ENCODE measurements at places on chromosomes 1 and 21.

DNA sequence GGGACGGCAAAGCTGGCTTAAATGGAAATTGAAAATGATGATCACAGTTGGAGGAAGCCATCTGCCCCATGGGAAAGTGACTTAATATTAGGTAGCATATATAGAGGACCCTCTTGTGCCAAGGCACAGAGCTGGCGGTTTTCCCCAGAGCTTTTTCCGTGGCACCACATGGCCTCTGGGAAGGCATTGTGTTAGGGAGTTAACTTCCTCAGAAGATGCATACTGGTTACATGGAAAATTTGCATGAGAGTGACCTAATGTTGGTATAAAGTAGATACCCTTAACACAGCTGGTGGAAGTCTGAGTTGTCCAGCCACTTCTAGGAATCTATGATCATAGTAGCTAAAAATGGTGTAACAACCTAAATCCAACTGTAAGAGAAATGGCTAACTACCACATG is 27.3 kb downstream of the CAP1 start:
- DNase-seq: no peak

GRCh38 chr1:169630006-169630405 is at the start of gene SELP:
Gene SELP, minus strand, starts transcription at chr1:169630124. Its CDS starts 50 bp downstream, at chr1:169630074.
- no peak for DNase-seq

DNA sequence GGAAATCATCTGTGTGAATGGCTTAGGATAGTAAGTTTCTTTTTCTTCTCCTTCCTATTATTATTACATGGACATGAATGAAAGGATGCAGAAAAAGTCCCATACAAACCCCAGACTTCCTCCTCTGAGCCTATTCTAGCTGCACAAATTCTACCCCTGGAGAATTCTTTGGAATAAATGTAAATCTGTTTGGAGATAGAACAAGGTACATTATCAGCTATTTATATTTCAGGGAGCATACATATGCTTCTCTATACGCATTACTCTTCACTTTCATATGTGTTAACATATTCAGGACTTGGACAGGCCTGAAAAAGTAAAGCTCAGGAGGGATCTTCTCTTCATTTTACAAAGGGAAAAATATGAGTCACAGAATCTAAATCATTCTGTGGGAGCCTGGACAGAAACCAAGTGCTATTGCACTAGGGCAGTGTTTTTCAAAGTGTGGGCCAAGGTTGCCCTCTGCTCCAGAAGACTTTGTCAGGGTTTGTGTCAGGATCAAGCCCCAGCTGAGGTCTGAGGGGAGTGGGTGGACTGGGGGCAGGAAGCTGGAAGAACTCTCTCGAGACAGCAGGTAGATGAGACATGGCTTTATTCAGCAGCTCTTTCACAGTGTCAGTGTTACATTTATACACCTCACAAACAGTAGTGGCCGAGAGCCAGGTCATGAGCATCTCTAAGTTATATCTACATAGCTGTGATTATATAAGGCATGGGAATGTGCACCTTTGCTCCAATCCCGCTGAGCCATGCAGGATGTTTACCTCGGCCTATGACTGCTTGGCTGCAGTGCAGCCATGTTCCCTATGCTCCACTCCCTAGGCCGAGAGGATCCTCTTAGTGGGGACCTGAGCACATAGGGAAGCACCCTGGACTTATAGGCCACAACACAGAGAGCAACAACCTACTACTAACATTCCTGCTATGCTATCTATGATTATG is 114.3 kb downstream of the GDAP2 start:
- DNase-seq: no peak

DNA sequence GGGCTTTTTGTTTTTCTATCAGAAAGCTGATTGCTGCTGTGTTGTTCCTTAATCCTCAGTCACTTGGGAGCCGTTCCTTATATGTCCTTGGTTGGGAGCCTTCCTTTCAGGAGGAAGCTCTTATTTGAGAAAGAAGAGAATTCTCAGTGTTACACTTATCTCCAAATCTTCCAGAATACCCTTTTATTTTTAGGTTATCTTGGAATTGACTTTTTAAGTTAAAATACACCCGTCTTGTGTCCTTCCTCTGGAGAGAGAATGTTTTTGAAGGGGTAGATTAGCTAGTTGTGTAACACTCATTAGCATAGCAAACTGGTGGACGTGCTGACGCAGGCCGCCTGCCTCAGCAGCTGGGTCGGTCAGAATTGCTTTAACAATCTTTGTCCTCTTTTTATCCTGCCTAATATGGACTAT is 42.1 kb downstream of the LRRC8B start:
- DNase-seq: no peak

- DNase-seq: peak; percentile 67
Measured at GRCh38 chr1:223531742-223532341, 133.7 kb downstream of the CAPN8 start.

DNA sequence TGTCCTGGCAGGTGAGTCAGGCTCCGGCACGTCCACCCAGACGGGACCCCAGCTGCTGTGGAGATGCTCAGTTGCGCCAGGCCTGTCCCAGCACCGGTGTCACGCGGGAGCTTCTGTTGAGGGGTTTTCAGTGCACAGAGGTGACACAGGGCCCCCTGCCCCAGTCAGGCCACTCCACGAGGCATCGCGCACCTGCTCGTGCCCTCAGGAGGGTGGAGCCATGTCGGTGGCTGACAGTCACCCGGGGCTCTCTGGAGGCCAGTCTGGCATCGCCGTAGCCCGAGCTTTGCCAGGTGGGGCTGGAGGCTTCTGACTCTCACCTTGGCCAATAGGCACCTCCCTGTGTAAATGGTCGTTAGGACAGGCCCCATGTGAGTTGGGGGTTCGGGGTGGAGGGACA is 11.1 kb downstream of the TMEM240 start:
- DNase-seq: no peak

GRCh38 chr1:156386949-156387869 is 18.2 kb downstream of the RHBG start:
- no peak for DNase-seq

GRCh38 chr1:17392199-17392740 is 20.3 kb downstream of the PADI6 start:
- no peak for DNase-seq

DNA sequence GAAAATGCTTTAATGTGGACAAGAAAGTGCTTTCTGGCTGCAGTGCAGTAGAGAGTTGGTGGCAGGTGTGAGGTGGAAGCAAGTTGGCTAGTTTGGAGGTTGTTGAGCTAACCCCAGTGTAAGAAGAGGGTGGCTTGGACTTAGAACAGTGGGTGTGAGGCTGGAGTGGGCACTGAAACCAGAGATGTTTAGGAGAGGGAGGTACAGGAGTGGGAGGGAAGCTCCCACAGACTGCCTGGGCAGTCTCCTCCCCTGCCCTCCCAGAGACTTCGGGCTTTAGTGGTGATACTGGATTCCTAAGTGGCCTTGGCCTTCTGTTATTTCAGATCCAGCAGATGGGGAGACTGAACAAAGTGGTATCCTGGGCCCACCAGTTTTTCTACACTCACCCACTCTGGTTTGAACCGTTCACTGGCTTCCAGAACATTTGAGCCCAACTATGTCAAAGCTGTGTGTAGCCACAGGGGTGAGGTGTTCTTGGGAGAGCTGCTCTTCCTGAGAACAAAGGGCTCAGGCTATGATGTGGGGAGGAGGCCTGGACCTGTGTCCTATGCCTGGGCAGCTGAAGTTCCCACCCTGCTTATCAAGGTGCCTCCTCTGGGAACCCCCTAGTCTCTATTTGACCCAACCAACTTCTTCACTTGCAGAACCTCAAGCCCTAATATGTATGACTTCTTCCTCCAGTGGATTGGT is 19.9 kb upstream of the CYP4A11 start:
- no peak for DNase-seq

DNA sequence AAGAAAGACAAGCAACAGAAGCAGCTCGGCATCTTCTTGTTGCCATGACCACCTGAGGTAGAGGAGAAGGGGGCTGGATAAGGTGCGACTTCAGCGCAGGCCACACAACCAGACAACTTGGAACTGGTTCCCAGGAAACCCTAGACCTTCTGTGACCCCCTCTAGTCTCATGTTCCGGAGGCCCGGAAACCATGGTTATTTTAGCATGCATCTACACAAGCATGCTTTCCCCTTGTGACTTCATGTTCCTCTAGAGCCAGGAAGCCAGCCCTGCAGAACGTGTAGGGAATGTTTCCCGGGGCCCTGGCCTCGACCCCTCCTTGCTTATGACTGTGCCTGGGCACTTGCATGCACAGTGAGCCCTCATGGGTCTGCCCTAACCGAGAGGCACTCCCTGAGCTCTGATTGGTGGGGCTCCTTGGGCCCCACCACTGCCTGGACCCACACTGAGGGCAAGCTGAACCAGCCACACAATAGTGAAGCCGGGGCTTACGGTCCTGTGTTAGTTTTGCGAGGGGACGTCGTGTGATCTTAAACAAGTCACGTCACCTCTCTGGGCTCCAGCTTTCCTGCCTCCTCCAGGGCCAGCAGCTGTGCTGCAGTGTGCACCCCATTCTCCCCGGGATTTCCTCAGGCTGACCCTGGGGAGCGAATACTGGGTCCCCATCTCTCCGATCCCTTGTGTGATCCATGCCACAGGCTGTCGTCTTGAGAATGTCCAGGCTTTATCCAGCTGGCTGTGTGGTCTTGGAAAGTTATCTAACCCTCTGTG is 12.0 kb upstream of the MX2 start:
- DNase-seq: no peak

GRCh38 chr21:31530897-31531705 is 128.4 kb upstream of the SOD1 start:
- DNase-seq: peak; percentile 97

GRCh38 chr1:96782856-96783255 is 61.3 kb downstream of the PTBP2 start:
- DNase-seq: no peak

DNA sequence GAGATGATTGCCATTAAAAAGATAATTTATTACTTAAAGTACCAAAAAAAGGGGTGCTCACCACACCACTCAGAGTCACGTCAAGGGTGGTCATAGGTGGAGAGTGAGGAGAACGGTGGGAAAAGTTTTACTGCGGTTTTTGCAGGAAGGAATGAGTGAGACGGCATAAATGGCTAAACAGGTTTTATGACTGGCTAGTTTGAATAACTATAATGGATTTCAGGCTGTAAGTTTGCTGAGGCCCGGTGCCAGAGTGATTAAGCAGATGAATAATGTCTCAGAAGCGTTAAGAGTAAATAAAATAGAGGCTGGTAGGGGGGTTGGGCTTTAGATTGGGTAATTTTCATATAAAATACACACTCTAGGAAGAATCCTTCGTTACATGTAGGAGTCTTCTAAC is 1337.8 kb downstream of the AMY1C start:
- no peak for DNase-seq

GRCh38 chr1:79885101-79885500 is 878.6 kb upstream of the ADGRL4 start:
- no peak for DNase-seq

GRCh38 chr1:235663628-235664027 is 14.0 kb upstream of the GNG4 start:
- no peak for DNase-seq

DNA sequence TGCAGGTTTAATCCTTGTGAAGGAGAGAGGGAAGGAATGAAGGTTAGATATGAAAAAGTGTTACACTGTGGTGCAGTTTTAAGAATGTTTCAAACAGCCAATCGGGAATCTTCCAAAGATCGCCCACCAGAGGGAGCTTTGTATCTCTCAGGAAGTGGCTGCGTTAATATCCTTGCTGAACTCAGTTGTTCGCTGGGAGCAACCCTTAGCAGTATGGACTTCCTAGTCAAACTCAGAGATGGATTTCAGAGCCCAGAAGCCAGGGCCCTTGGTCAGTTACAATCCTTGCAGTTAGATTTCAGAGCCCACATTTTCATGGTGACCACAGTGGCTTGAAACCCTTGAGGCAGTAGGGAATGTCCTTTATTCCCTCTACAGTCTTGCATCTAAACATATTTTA is 136.2 kb downstream of the NTNG1 start:
- DNase-seq: peak; percentile 52

DNA sequence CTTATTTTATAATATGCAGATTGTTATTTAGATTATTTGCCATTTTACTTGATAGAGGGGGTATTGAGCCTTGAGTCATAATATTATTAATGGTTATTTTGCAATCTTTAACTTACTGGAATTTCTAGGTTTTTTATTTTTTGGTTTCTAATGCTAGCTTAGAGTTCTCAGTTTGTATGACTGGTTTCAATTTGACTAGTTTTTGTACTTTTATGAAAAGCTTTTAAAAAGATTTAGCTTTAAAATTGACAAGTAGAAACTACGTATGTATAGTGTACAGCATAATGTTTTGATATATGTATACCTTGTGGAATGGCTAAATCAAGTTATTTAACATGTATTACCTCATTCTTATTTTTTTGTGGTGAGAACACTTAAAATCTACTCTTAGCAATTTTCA is 41.5 kb downstream of the CEP350 start:
- DNase-seq: no peak

DNA sequence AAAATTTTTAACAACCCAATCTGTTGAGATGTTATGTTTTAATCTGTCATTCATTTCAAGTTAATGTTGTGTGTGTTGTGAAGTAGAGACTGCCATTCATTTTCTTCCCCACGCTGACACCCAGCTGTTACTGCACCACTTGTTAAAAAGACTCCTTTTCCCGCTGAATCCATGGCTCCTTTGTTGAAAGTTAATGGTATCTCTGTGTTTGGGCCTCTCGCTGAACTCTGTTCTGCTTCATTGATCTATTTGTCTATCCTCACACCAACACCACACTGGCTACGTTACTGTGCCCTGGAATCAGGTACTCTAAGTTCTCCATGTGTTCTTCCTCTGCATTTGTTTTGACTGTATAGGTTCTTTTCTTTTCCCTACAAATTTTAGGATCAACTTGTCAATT is 58.2 kb downstream of the PDE9A start:
- DNase-seq: no peak

- DNase-seq: no peak
Measured at GRCh38 chr1:33366762-33367484, 46.0 kb upstream of the A3GALT2 start.

DNA sequence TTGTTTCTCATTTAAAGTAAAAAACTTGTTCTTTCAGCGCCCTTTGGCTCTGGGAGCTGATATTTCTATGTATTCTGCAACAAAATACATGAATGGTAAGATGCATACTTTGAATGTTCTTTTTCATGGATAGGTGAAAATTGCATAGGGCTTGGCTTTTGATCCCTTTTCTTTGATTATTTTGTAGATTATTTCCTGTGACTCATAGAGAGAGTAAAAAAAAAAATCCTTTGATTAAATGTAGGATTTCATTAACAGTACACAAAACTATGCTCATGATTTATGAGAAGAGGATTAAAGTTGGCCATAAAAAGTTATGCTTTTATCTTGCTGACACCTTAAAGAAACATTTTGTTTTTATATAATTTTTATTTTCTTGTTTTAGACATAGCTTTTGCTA is 18.7 kb downstream of the CTH start:
- no peak for DNase-seq

Data from NCI-H1092 (cell line).